ENCODE measurements at places on chromosomes 6 and 20.

- DNase-seq, result no peak
Observed at GRCh38 chr20:40335437-40335836, 353.6 kb downstream of the MAFB start.

GRCh38 chr6:138403324-138403800 is 661 bp upstream of the HEBP2 start:
- no peak for DNase-seq

GRCh38 chr6:164344801-164345291 is 930.3 kb downstream of the QKI start:
- no peak for DNase-seq

DNA sequence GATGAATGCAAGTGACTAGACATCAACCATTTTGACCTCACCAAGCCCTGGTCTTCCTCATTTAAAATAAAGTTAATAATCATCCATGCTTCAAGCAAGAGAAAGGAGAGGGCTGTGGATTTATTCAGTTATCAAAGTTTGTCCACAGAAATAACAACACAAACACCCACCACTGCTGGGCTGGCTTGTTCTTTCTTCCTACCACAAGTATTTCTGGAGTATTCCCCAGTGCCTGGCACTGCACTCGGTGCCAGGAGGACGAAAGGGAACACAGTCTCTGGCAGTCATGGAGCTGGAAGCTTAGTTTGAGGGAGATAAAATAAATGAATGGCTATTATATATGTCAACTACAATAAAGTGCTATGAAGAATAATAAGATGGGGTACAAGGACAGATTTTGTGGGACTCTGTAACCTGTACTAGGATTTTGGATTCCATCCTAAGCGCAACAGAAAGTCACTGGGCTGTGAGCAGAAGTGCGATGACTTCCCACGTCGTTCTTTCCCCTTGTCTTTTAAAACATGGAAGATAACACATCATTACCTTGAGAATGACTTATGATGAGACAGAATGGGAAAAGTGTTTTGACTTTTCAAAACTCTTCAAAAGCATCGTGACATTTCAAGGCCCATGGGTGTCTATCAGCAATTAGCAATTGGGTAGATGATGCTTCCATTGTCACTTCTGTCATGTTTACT is 74.5 kb upstream of the TRAF3IP2 start:
- no peak for DNase-seq

- DNase-seq, result no peak
Observed at GRCh38 chr20:35627121-35627520, 11.5 kb downstream of the SPAG4 start.

DNA sequence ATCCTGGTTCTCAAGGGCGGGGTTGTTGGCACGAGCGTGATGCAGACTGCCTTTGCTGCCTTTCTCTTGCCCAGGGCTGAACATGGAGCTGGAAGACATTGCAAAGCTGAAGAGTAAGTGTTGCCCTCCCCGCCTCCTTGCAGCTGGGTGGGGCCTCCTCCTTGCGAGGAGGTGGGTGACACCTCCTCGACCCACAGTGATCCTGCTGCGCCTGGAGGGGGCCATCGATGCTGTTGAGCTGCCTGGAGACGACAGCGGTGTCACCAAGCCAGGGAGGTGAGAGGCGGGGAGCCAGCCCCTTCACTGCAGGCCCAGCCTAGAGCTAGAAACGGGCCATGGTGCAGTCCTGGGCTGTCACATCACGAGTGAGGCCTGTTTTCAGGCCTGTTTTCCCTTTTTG is 18.4 kb upstream of the TNFRSF6B start:
- no peak for DNase-seq

- no peak for DNase-seq
Observed at GRCh38 chr20:48211238-48211637, 426.0 kb upstream of the SULF2 start.

- no peak for DNase-seq
Observed at GRCh38 chr6:13425943-13426931, 61.2 kb downstream of the GFOD1 start.

- no peak for DNase-seq
Observed at GRCh38 chr20:36872852-36873251, 3.1 kb upstream of the TLDC2 start.

DNA sequence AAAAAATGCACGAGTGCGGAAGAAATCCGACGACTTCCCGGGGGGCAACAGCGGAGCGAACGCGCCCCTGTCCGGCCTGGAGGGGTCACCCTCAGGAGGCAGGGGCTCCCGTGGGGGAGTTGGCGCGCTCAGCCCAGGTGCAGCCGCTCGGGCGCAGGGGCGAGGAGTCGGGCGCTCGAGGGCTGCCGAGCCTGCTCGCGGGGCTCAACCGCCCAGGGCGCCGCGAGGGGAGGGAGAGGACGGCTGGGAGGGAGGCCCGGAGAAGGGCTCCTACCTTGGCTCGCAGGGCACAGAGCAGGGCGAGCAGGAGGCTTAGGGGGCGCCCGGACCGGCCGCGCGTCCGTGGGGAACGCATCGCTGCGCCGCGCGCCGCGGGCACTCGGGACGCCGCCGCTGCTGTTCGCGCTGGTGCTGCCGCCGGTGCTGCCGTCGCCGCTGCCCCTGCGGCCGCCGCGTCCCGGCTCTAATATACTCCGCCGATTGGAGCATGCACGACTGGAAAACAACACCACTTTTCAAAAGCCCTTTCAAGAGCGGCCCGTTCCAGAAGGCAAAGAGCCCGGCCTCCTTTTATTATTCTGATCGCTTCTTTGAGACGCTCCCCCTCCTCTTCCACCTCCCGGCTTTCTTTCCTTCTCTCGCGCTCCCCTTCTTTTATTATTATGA is 490 bp downstream of the JAG1 start:
- no peak for DNase-seq

DNA sequence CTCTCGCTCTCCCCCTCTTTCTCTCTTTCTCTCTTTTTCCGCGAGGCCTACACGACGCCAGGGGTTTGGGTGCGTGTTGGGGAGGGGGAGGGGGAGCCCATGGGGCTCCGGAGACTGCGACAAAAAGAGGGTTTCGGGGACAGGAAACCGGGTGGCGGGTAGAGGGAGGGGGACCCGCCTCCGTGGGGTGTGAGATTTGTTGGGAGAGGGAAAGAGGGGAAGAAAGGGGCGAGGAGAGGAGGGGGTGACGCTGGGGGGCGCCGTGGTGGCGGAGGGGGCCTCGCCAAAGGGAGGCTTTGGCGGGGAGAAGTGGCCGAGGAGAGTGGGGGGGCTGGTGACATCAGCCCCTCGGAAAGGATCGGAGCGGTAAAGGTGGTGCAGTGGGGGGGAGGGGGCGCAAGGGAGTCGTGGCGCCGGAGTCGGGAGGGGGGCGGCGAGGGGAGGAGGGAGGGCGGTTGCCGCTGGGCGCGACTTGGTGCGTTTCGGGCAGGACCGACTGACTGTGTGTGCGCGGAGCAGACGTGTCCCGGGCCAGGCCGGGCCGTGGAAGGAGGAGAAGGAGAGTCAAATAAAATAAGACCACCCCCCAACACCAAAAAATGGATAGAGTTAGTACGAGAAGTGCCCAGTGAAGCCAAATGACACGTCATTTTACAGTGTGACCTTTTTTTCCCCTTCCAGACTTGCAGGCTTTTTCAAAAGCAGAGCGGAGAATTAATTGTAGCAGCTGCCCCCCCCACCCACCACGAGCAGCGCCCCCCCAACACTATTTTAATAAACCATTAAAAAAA is 39.8 kb downstream of the GNAS start:
- peak; percentile 59 for DNase-seq

DNA sequence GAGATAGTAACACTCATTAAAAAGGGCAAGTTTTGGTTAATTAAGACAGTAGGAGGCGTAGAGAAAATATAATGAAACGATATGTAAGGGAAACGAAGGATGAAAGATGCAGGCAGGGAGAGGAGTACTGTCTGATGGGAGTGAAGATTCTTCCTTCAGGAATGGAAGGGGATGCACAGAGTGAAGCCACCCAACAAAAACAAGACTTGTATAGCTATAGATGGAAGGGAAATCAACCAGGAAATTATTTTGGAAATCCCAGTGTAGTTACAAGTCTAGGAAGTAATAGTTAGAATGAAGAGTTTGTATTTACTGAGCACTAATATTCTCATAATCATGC is 19.7 kb upstream of the HLA-DRB1 start:
- DNase-seq, result no peak

DNA sequence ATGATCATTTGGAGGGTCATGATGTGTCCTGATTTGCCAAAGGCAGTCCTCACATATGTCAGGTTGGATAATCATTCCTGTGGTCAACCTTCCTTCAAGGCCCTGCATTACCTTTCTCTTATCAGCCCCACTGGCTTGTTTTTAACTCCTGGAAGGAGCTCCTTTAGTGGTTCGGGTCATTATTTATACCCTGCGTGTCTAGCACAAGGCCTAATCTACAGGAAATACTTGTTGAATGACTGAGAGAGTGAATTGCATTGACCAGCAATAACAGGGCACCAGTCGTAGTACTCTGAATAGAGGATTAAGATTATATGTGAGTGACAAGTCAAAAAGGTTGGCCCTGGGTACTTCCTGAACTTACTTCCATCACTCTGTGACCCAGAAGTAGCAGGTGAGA is 4.5 kb downstream of the HIVEP2 start:
- no peak for DNase-seq

GRCh38 chr6:113220832-113221231 is 636.3 kb upstream of the MARCKS start:
- no peak for DNase-seq

DNA sequence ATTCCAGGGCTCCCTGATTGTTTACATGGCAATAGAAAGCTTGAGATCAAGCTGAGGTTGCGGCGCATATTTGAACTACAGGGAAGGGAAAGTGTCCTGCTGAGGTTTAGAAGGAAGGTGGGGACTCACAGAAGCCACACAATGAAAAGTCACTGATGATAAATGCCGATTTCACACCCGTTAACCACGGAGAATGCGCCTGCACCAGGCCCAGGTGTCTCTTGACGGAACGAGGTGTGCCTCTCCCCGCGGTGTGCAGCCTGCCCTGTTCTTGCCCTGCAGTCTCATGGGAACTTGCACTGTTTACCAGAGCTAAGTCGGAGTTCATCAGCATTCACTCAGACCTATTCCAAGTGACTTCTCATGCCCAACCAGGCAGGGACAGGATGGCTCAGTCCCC is 90.3 kb downstream of the LY86 start:
- DNase-seq, result no peak

GRCh38 chr6:137353842-137354397 is 134.7 kb upstream of the IFNGR1 start:
- DNase-seq, result no peak

Data from activated CD4-positive, alpha-beta T cell treated with anti-CD3 and anti-CD28 coated beads for 1 hour (primary cell).